ENCODE measurements at places on chromosomes 5 and 9.
A peak's percentile ranks its signal among the peaks of the same experiment; 100 is the strongest.

GRCh38 chr9:90365666-90366065, 277.0 kb downstream of the DIRAS2 start:
- no peaks in the 10 kb centered on the region for H3K27me3 ChIP-seq
- no peaks in the 10 kb centered on the region for H3K4me1 ChIP-seq
- DNase-seq, result no peak
- no peak overlapping the region for H3K4me3 ChIP-seq

DNA sequence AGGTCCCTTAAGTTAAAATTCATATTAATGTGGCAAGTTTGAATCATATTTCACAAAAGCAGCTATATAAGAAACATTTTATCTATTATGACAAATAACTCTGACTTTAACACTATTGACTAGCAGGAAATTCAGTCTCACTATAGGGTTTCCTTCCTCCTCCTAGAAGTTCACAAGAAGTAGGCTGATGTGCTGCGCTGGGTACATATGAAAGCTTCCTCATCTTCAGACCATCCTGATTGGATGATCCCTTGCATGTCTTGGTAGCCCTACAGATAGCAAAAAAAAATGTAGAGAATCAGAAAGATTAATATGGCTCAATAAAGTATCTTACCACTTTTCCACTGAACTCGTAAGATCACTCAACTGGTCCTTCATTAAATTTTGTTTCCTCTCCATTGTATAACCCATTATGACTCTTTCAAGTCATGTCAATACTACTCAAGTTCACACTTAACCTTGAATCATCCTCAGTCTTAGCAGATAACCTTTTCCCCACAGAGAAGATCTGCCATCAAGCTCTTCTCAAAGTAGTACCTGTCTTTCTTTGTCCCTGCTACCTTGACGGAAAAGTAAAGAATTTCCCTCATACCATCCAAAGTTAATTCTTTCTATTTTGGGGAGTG, 11.5 kb upstream of the PSIP1 start:
- H3K4me3 ChIP-seq, result no peak overlapping the region
- H3K27ac ChIP-seq, result no peak overlapping the region
- no peaks in the 10 kb centered on the region for H3K36me3 ChIP-seq
- no peak for DNase-seq

DNA sequence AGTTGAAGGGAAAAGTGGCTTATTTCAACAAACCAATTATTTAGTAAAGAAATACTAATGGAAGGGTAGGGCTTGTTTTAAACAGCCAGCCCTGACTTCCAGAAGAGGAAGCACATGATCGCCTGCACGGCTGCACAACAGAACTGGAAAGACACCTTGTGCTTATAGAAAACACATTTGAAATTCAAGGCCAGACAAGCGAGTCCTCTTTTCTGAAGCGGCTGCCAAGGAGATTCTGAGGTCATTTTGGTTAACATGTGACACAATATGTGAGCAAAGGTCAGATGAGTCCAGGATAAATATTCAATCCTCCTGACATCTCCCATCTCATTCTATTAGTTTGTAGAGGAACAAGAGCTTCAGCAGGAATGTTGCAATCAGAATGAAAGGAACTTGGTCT, 461.4 kb upstream of the ST8SIA4 start:
- H3K4me3 ChIP-seq, result no peak overlapping the region
- no peaks in the 10 kb centered on the region for H3K27me3 ChIP-seq
- H3K36me3 ChIP-seq, result no peaks in the 10 kb centered on the region
- no peak overlapping the region for H3K27ac ChIP-seq

- H3K36me3 ChIP-seq, result no peaks in the 10 kb centered on the region
- no peak overlapping the region for H3K27ac ChIP-seq
- DNase-seq, result no peak
- no peak overlapping the region for H3K4me3 ChIP-seq
- no peaks in the 10 kb centered on the region for H3K4me1 ChIP-seq
- H3K27me3 ChIP-seq, result no peaks in the 10 kb centered on the region
These were observed 1.6 kb upstream of the P4HA2 start for GRCh38 chr5:132229236-132229635.

GRCh38 chr9:124370896-124371582, 44.2 kb downstream of the PSMB7 start:
- no peak overlapping the region for H3K4me3 ChIP-seq
- no peaks in the 10 kb centered on the region for H3K4me1 ChIP-seq
- H3K27me3 ChIP-seq, result no peaks in the 10 kb centered on the region
- no peak for DNase-seq
- H3K36me3 ChIP-seq, result no peaks in the 10 kb centered on the region
- H3K27ac ChIP-seq, result no peak overlapping the region

DNA sequence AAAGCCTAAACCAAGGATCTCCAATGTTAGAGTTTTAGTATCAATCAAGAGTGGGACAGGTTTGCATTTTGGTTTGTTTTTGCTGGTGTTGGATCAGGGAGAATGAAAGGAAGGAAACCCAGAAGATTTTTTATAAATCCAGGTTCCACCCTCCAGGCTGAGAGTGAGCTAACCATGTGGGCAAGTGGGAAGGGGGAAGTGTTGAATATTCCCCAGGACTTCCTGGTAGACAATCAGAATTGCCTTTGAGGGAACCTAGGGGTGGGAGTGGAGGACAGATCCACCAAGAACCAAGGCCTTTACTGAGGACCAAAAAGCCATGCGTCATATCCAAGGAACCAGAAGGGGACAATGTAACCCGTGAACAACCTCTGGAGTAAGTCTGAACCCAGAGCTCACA, 33.5 kb upstream of the PIK3R1 start:
- no peaks in the 10 kb centered on the region for H3K4me1 ChIP-seq
- no peaks in the 10 kb centered on the region for H3K36me3 ChIP-seq
- H3K27me3 ChIP-seq, result no peaks in the 10 kb centered on the region
- H3K4me3 ChIP-seq, result no peak overlapping the region

GRCh38 chr5:131169810-131170539, 769 bp upstream of the LYRM7 start:
- no peaks in the 10 kb centered on the region for H3K4me1 ChIP-seq
- H3K27ac ChIP-seq, result peak overlapping the region; percentile 84
- no peaks in the 10 kb centered on the region for H3K36me3 ChIP-seq

GRCh38 chr5:118687661-118688621, 300.4 kb downstream of the DTWD2 start:
- no peaks in the 10 kb centered on the region for H3K36me3 ChIP-seq
- DNase-seq, result no peak
- H3K4me3 ChIP-seq, result no peak overlapping the region
- no peak overlapping the region for H3K27ac ChIP-seq
- H3K27me3 ChIP-seq, result no peaks in the 10 kb centered on the region

DNA sequence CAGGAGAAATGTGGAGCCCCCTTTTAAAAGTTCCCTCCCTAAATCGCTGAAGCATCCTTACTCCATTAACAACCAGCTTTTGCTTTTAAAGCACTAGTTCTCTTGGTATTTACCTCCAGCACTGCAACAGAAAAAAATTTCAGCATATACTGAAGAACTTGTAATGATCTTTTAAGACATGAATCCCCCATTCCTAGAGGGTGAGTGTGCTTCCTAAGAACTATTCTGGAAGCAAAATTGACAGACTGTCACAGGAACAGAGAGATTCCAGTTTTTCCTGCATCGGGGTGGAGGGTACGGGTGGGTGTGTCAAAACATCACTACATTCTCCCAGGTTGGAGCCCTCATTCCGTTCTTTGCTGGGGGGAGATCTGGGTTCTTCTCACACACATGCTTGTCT, 151.9 kb downstream of the EBF1 start:
- DNase-seq, result no peak
- no peaks in the 10 kb centered on the region for H3K27me3 ChIP-seq
- no peaks in the 10 kb centered on the region for H3K4me1 ChIP-seq

DNA sequence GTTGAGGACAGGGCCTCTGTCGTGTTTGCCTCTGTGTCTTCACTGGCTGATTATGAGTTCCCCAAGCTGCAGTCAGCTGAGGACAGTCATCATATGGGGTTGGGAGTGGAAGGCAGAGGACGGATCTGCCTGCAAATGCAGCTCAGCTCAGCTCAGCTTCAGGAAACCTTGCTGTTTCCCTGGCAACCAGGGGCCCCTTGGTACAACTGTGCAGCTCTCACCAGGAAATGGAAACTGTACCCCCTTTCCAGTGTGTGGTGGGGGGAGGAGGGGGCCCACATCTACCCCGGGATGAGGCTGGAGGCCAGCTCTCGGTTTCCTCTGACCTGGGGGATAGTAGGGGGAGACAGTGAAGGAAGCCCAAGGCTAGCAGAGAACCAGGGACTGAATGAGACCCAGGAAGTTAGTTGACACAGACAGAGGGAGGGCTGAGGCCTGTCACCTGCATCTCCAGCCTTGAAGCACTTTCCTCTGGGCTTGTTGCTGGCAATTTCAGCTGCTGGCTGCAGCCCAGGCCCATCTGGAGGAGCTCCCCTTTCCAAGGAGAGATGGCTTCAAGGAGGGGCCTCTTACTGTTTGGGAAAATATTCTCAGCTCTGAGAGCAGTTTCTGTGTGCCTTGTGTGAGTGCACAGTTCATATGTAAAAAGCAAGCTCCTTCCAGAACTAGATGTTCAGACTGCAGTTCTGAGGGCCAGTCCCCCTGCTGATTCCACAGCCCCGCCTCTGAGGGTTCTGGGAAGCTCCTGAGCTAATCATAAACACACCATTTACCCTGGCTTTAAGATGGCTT, 6.9 kb downstream of the ANXA6 start:
- H3K27me3 ChIP-seq, result no peaks in the 10 kb centered on the region
- H3K36me3 ChIP-seq, result no peaks in the 10 kb centered on the region
- DNase-seq, result peak; percentile 39
- peaks cover 7% of the 10 kb centered on the region for H3K4me1 ChIP-seq
- H3K4me3 ChIP-seq, result no peak overlapping the region

DNA sequence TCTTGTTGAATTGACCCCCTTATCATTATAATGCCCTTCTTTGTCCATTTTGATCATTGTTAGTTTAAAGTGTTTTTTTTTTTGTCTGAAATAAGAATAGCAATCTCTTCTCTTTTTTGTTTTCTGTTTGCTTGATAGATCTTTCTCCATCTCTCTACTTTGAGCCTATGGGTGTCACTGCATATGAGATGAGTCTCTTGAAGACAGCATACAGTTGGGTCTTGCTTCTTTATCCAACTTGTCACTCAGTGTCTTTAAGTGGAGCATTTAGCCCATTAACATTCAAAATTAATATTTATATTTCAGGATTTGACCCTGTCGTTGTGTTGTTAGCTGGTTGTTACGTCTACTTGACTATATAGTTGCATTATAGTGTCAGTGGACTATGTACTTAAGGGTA, 135.4 kb downstream of the HMHB1 start:
- no peaks in the 10 kb centered on the region for H3K4me1 ChIP-seq
- H3K4me3 ChIP-seq, result no peak overlapping the region
- H3K27ac ChIP-seq, result no peak overlapping the region
- H3K27me3 ChIP-seq, result no peaks in the 10 kb centered on the region

GRCh38 chr9:71594541-71594940, 173.8 kb downstream of the CEMIP2 start:
- no peak overlapping the region for H3K27ac ChIP-seq
- no peaks in the 10 kb centered on the region for H3K27me3 ChIP-seq
- no peak overlapping the region for H3K4me3 ChIP-seq

DNA sequence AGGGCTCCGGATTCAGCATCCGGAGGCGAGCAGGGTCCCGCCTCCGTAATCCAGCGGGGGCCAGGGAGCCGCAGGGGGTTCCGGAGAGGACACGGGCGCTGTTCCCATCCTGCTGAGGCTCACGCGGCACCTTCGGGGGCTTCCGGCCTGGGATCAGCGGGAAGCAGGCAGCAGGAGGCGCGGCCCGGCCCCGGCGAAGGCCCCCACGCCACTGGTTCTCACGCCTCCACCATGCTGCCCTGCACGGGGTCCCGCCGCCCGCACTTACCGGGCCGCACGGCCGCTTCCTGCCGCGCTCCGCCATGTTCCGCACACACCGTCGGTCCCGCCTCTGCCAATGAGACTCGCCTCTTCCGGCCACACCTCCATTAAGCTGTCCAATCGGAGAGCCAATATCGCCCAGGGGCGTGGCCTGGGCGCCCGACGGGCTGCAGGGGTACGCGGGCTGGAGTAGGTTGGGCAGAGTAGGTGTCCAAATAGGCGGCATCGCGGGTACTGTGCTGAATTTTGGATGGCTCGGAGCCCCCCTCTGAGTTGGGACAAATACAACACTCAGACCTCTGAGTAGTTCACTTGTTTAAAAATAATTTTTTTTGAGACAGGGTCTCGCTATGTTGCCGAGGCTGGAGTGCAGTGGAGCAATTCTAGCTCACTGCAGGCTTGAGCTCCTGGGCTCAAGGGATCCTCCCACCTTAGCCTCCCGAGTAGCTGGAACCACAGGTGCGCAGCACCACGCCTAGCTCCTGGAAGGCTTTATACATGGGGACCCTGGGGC, at the start of gene SPOUT1:
SPOUT1 (minus strand) TSS at position 318 of the 775 bp plus-strand sequence; CDS start at position 304, 14 bp downstream.
- H3K36me3 ChIP-seq, result peaks cover 4% of the 10 kb centered on the region
- peak within 1 kb of the TSS; percentile 50 for H3K27ac ChIP-seq
- peak; percentile 96 for DNase-seq
- H3K4me1 ChIP-seq, result peaks cover 6% of the 10 kb centered on the region
- peak within 1 kb of the TSS; percentile 100 for H3K4me3 ChIP-seq

DNA sequence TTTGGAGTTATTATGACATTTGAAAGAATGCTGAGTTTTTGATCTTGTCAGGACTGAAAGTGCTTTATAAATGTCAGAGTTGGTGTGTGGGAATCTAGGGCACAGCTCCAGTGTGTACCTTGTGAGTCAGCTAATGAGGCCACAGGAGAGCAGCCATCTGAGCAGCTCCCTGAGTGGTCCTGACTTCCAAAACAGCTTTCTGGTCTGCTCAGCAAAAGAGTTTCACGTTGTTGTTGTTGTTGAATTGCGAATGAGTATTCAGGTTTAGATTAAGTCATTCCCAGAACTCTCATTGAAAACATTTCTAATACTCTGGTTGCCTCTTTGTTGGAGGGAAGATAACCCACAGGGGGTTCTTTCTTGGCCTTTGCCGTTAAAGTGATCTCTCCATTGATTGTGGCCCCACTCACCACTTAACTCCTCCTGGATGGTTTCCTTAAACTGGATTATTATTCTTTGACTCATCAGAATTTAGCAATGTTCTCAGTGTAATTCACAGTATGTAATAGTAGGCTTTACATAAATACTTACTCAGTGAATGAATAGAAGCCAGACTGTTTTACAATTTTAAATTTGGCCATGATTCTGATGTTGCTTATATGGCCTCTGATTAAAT, 125.1 kb upstream of the SGCD start:
- H3K36me3 ChIP-seq, result no peaks in the 10 kb centered on the region
- H3K27ac ChIP-seq, result no peak overlapping the region

DNA sequence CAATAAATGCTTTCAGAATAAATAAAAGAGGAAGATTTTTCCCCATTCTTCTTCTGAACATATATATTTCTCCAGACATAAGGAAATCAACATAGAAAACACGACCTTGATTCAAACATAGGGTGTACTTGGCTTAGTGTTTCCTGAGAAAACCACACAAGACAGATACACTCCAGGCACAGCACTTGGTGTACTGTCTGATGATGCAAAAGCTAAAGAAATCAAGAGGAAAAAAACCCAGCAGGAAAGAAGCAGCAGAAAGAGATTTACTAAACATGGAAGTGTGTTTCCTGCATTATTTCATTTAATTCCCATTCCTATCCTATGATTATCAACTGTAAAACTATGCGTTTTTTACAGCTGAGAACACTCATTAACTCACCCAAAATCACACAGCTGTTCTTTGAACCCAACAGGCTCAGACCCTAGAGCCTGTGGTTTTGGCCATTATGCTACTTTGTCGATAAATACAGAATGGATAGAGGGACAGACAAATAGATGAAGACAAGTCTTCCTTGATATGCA, 46.1 kb downstream of the NIPAL4 start:
- H3K36me3 ChIP-seq, result no peaks in the 10 kb centered on the region
- H3K4me3 ChIP-seq, result no peak overlapping the region
- no peaks in the 10 kb centered on the region for H3K27me3 ChIP-seq
- H3K27ac ChIP-seq, result no peak overlapping the region

GRCh38 chr5:6611334-6612256, 21.2 kb downstream of the NSUN2 start:
- H3K36me3 ChIP-seq, result peaks cover 14% of the 10 kb centered on the region
- no peaks in the 10 kb centered on the region for H3K27me3 ChIP-seq
- no peak for DNase-seq
- no peaks in the 10 kb centered on the region for H3K4me1 ChIP-seq
- H3K4me3 ChIP-seq, result no peak overlapping the region

All from colonic mucosa (tissue), 4 donors.